CD4-positive, alpha-beta T cell treated with Interleukin-15 for 4 hours (primary cell): ENCODE measurements at places on chromosomes 7 and 10.

- no peak for DNase-seq
Observed at GRCh38 chr10:86349940-86350630, 16.5 kb downstream of the GRID1 start.

DNA sequence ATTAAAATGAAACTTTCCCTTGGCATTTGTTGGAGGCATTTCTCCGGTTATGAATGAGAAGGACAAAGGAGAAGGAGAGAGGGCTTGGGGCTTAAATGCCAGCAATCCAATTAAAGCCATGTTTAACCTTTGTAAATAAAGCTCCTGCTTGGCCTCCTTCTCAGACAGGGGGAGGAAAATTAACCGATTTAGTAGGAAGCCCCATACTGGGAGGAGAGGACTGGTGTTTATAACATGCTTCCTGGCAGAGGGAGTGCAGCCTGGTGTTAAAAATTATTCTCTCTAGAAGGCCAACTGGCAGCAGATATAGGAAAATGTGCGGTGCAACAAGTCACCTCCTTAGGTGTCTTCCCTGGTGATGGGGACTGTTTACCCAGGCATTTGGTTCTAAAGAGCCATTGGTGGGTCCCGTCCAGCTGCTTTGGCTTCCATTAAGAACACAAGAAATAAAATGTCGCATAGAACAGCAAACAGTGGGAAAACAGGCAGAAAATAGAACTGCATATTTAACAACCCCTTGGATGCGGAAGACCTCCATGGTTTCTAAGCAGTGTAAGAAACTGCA is 846.5 kb downstream of the TYW1 start:
- no peak for DNase-seq

GRCh38 chr7:118590107-118590506 is 365.6 kb downstream of the ANKRD7 start:
- no peak for DNase-seq

- no peak for DNase-seq
Observed at GRCh38 chr7:8413600-8413999, 19.8 kb upstream of the NXPH1 start.

GRCh38 chr10:99450156-99450555 is 19.7 kb upstream of the GOT1 start:
- no peak for DNase-seq

DNA sequence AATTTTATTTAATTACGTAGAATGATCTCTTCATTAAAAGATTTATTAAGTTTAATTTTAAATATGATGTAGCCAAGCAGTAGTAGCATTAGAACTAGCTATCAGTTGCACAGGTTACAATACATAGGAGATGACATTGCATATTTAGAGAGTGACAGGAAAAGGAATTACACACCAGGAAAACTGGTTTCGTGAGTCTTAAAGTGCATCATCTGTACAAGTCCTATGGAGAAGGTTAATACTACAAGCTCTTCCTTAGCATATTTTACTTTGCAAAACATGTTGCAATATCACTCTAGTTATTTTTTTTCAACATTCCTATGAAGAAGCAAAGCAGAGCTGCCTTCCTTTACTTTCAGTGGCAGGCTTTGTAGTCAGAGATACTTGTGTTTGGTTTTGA is 20.2 kb upstream of the SEM1 start:
- no peak for DNase-seq

- no peak for DNase-seq
Observed at GRCh38 chr7:154789404-154789803, 213.5 kb downstream of the PAXIP1 start.

DNA sequence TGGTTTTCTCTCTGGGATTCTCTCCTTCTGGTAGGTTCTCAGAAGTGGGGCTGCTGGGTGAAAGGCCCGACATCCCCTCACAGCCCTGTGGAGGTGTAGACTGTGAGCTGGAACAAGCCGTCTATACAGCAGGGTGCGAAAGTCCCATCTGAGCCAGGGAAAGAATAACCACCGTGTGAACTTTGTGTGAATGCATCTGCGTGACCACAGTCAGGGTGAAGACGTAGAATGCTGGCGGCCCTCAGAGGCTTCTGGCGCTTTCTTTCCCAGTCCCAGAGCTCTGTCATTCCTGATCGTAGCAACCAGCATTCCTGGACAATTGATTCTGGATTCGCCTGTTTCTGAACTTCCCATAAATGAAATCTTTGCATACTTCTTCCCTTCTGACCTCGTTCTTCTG is 30.0 kb downstream of the ELFN1 start:
- no peak for DNase-seq

DNA sequence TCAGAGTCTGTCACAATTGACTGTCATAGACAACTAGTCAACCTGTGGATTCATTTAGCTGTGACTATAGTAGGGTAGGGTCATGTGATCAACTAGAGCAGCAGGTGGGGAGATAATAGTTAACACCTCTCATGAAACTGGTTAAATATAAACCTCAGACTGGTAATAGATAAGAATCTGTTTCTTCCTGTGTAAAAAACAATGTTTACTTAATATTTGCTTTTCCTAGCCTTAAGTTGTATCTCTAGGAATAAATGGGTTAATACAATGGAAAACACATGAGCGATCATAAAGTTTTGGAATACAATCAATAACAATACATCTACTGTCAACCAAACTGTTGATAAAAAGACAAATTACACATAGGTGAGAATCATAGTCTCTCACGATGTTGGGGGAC is 43.4 kb upstream of the ITGB8 start:
- no peak for DNase-seq

- peak; percentile 10 for DNase-seq
Observed at GRCh38 chr7:132666071-132666773, 90.0 kb upstream of the PLXNA4 start.

GRCh38 chr10:80751940-80752339 is 214.2 kb downstream of the SH2D4B start:
- DNase-seq: no peak
